ENCODE measurements at places on chromosomes 5 and 9. TPM values are rescaled to one million over a fixed set of nuclear protein-coding genes. Genes with fewer than 3 reads are reported as not detected.

FGF1 gene
- 22.5 TPM for total RNA-seq

DNA sequence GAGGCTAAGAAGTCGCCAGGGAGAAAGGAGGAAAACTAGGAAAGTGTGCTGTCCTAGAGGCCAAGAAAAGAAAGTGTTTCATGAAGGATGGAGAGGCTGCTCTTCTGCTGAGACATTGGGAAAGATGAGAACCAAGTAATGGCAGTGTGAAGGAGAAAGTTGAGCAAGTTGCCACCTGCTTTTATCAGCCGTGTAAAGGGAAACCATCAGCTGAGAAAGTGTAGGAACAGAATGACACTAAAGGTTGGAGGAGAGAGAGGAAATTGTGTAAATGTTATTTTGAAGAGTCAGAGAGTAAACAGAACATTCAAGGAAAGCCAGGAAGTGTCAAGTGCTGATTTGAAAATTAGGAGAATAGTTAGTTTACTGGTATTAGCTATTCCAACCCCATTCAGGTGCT lies 125.0 kb downstream of the CEMIP2 start:
- DNase-seq: no peak

DNA sequence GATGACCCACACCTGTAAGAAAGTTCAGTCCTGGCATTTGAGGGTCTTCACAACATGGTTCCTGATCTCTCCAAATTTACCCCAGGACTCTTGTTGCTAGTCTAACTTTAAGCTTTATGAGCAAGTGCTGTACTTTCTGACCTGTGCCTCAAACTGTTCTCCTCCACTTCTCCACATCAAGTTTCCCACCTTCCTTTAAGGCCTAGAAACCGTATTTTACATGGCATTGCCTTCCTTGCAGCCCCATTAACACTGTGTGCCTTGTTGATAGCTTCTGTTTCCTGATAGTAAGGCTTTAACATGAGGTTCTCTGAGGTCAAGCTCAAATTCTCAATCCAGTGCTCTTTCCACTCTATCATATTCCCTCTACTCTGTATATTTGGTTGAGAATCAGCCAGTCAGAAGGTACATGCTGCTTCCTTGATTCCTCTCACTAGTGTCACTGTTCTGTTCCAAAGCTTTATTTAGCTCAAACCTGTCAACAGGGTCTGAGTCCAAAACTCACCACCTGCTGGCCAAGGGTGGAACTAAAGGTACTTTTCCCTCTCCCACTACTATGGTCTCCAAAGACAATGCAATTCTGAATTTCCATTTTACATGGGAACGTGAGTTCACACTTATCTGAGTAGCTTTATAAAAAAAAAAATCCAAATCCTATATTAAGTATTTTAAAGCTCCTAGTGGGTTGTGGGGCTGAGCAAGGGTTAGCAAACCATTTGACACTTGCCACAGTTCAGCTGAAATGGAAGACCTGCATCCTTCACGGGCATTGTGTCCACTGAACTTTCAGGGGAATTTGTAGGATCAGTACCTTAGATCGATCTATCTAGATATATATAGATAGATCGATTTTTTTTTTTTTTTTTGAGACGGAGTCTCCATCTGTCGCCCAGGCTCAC lies 21.1 kb downstream of the VCP start:
- DNase-seq: peak; percentile 27

DNA sequence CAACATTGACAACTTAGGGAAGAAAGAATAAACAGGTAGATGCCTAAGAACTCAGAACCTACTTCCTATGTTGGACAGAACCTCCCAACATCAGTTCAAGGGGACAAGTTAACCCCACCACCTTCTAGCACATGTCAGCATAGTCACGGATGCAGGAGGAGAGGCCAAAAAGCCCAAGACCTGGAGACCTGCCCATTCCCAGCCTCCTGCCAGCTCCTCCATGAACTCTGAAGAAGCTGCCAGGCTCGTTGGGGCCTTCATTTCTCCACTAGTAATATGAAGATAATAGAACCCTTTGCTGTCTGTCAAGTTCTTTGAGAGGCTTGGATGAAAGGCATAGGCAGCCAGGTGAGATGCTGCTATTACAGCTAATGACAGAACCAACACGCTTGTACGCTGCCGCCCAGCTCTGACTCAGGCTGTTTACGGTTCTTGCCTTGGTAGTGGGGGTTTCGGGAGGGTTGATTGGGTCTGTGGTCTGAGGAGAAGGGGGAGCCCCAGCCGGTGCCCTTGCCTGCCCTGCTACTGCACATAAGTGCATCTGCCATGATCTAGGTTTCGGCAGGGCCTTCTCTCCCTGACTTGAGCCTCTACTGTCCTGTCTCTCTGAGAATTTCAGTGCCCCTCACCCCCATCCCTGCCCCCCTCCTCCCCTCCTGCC lies 82.2 kb downstream of the NRG2 start:
- no peak for DNase-seq

GABRA6 gene
- total RNA-seq: not detected

- no peak for DNase-seq
These were observed 60.2 kb downstream of the TSTD2 start for GRCh38 chr9:97572892-97573365.

All from mammary epithelial cell (primary cell).